ENCODE measurements at places on chromosomes 7 and 10.
A peak's percentile ranks its signal among the peaks of the same experiment; 100 is the strongest.

GRCh38 chr7:131568970-131569369 is 12.5 kb upstream of the PODXL start:
- no peak for DNase-seq

- no peak for DNase-seq
These were observed 374.6 kb upstream of the GHITM start for GRCh38 chr10:83764666-83765065.

DNA sequence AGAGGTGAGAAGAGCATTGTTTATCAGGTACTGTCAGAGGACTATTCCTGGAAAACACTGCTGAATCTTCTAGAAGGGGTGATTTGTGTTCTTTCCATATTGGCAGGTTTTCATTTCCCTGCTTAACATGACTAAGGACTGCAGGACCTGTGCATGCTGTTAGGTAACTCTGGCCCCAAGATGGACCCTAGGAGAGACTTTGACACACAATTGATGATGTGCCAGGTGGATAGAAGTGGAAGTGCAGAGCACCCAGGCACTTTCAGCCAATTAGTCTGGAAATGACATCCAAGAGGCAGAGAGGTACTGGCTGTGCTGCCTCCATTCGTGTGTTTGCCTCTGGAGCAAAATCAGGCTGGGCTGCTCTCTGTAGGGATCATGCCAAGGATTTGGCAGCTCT is 496.3 kb upstream of the GALNT17 start:
- no peak for DNase-seq

GRCh38 chr7:56291-56913 is 136.0 kb upstream of the FAM20C start:
- no peak for DNase-seq

- no peak for DNase-seq
These were observed 424.0 kb downstream of the EXOC4 start for GRCh38 chr7:133676805-133677370.

DNA sequence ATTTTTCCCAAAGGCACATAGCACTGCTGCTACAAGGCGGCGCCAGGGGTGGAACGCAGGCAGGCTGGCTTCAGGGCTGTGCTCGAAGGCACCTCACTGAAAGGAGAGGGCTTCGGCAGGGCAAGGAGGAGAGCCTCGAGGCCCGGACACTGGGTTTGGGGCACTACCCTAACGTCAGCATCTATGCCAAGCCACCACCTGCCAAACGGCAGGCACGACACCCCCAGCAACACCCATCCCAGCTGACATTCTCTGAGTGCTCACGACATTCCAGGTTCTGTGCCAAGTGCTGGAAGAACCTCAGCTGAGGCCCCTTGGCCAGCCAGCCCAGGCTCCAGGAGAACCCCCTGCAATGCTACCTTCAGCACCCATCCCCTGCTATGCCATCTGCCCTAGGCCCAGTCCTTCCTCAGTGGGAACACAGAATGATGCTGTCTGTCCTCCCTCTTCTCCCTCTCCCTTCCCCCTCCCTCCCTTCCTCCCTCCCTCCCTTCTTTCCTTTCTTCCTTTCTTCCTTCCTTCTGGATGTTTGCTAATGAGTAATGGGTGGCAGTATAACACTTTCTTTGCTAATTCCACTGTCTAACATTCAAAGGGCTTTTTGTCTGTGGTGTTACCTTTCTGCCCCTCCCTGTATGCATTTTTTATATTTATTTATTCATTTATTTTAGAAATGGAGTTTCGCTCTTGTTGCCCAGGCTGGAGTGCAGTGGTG is 24.3 kb downstream of the ZCCHC24 start:
- DNase-seq: no peak

DNA sequence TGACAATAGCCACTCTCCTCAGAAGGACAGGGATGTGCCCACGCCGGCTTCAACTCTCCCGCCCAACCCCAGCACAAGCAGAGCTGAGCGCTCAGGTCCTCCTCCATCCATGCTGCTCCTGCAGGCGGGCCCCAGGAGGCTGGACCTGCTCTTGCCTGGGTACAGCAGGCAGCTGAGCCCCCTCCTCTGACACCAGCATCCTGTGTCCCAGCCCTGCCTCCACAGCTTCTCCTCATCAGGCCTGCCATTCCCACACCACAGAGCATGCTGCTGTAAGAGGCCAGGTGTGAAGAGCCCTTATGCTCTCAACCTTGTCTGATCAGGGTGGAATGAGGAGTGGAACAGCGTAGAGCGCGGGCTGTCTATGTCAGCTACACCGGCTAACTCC is 302.2 kb downstream of the PTPRN2 start:
- DNase-seq: no peak

DNA sequence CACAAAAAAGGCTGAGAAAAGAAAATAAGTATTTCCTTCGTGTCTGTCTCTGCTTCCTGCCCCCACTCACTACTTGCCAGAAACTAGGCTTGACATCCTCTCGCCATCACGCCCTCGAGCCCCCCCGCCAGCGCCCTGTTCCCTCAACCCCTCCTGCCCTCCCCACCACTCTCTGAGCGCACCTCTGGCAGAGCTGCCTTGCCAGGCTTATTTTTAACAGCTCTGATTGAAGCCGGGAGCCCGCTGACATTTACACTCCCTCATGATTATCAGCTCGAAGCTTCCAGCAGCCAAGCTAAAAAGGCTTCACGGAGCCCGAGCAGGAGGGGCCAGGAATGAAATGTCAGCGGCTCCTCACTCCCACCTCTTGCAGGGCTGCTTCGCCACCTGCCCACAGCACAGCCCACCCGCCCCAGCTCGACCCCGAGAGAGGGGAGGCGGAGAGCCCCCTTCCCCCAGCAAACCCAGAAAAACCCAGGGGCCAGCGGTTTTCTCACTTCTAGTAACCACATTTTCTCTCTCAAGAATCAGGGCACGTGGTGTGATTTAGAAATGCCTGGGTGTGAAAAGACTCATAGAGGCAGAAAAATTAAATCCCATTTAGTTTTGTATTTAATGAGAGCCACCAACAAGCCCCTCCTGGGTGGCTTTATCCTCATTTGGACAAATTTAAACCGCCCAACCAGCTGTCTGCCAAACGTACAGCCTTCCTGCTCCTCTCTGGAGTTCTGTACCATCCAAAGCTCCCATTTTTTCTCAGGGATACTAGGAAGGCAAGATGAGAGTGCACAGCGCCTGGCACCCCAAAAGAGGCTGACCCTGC is 89.3 kb downstream of the SLIT1 start:
- DNase-seq: peak; percentile 8

DNA sequence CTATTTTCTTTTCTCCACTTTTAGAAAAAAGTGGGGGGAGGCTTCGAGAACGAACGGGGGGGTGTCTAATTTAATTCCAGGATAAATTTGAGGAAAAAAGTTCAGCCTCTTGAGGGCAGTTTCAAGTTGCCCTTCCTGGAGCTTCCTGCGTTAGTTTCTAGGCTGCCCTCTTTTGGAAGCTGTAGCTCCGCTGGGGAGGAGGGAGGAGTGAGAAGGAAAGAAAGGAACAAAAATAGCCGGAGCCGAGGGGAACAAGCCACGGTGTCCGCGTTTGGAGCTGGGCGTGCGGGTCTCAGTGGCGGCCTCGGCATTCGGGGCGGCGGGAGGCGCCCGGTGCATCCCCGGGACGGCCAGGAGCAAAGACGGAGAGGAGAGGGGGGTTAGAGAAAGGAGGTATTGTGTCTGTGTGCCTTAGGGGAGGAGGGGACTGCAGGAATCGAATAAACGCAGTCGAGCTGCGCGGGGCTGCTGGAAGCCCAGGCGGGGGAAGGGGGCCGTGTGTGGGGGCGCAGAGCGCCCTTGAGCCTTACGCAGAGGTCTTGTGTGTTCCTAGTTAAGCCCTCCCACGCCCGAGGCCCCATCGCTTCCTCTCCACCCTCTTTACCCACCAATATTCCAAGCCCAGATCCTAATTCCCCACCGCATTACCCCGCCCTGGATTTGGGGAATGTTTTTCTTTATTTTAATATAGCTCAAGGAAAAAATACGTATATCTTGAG is 2.0 kb upstream of the TNRC18 start:
- DNase-seq: no peak

GRCh38 chr10:63627881-63628296 is 106.7 kb downstream of the REEP3 start:
- no peak for DNase-seq

- no peak for DNase-seq
These were observed 62.7 kb upstream of the ZPBP start for GRCh38 chr7:50155755-50156154.

GRCh38 chr7:96122746-96123145 is 199.2 kb downstream of the SLC25A13 start:
- DNase-seq: no peak

GRCh38 chr7:135445690-135446089 is 64.2 kb downstream of the CNOT4 start:
- no peak for DNase-seq

GRCh38 chr10:110273474-110273873 is 31.2 kb downstream of the SMNDC1 start:
- peak; percentile 6 for DNase-seq

DNA sequence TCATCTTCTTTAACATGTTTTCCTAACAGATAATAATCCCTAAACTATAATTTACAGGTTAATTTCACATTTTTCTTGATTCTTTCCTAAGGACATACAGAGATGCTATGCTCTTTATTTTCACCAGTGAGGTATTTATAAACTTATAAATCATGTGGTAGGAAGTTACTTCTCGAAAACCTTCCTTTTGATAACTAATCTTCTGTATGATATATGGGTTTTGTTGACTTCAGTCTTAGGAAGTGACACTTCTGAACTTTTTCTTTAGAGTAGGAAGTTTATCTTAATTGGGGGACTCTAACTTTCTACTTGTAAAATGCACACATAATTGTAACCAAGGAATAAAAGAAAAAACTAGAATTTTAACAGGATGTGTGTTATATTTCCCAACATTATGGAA is 9.8 kb upstream of the PNPLA8 start:
- no peak for DNase-seq

- no peak for DNase-seq
These were observed 28.0 kb downstream of the TMEM270 start for GRCh38 chr7:73888959-73889358.

GRCh38 chr10:33781606-33782395 is 447.3 kb upstream of the NRP1 start:
- DNase-seq: no peak

GRCh38 chr10:130193033-130193432 is 56.8 kb downstream of the GLRX3 start:
- no peak for DNase-seq
